ENCODE measurements at places on chromosomes 11 and 22. TPM values are rescaled to one million over a fixed set of nuclear protein-coding genes. Genes with fewer than 3 reads are reported as not detected.

The RCOR2 gene
- 0.28 TPM for total RNA-seq

The ALDH3B2 gene
- not detected for total RNA-seq

- peak; percentile 94 for DNase-seq
Observed at GRCh38 chr22:38114484-38115398, 4.3 kb upstream of the BAIAP2L2 start.

GRCh38 chr11:67996051-67996450 is 7.8 kb downstream of the UNC93B1 start:
- no peak for DNase-seq

DNA sequence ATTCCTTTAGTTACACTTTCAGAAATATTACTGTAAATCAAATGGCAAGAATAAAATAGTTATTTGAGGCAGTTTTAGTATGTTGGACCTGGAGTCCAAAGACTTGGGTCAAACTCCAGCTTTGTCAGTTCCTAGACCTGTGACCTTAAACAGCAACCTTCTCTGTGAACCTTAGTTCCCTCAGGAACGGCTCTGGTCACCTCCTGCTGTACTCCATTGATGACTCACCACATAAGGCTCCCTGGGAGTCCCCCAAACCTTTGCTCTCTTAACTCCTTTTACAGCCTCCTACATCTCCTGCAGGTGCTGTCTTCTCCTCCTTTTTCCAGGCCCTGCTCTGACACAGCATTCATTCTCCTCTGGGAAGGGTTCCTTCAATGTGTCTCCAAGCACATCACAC is 29.1 kb downstream of the LIMK2 start:
- no peak for DNase-seq

DNA sequence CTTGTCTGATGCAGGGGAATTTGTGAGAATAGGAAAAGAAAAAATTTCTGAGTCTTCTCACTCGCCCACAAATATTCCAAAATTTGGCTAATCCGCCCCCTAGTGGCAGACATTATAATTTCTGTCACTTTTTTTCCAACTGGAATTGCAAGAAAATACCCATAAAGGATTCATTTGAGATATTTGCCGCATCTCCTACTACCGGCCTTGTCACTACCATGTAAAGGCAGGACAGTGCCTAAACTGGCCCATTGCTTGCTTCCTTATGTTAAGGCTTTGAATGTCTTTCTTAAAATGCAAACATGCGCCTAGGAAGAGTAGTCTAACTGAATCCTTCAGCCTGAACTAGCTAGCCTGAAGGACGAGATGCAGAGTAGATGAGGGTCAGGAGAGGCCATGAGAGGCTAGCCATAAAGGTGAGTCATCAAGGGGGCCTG is 9.3 kb upstream of the CEP295 start:
- peak; percentile 80 for DNase-seq

DNA sequence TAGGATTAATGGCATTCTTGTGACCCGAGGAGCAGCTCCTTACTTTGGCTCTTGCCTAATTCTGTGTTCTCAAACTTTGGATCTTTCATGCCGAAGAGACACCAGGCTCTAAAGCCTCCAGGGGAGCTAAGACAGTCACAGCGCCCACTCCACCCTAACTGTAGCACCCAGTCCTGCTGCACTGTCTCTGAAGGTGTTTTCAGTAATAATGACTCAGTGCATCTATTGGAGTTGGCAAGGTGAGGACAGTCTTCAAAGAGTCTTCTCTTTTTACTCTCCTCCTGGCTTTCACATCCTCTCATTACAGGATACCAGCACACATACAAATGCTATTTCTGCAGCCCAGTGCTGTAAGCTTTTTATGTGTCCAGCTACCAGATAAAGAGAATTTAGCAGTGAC is 69.4 kb downstream of the PPFIBP2 start:
- no peak for DNase-seq

The OR4D10 gene
- not detected for total RNA-seq

GRCh38 chr11:68293708-68294107 is 18.7 kb upstream of the LRP5 start:
- no peak for DNase-seq

The SCGB1C1 gene
- not detected for total RNA-seq

The TREH gene
- total RNA-seq: not detected

GRCh38 chr22:39589875-39590274 is 19.3 kb downstream of the CACNA1I start:
- DNase-seq: no peak

The RIBC2 gene
- total RNA-seq: 12.4 TPM

DNA sequence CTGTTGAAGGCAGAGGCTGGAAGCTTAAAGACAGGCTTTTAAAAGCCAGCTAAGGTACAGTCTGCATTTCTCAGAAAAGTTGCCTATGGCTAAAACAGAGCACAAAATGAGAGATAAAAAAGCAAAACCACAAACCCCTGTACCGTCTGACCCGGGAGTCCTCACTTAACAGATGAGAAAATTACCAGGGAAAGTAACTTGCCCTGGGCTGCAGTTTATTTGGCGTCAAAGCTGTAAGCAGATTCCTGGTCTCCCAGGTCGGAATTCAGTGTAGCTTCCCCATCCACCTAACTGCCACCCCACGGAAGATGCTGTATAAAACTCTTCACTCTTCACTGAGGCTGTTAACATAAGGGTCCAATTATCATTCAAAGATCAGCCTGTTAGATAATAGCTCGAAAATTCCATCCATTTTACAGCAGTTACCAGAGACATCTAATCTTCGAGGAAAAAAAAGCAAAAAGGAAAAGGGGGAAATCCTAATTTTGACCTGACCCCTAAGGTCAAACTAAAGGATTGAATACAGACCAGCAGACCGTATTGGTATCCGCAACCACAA is 1.5 kb downstream of the TCF20 start:
- peak; percentile 60 for DNase-seq

The NLRP14 gene
- total RNA-seq: 0.21 TPM

The TRPT1 gene
- total RNA-seq: 31.7 TPM

DNA sequence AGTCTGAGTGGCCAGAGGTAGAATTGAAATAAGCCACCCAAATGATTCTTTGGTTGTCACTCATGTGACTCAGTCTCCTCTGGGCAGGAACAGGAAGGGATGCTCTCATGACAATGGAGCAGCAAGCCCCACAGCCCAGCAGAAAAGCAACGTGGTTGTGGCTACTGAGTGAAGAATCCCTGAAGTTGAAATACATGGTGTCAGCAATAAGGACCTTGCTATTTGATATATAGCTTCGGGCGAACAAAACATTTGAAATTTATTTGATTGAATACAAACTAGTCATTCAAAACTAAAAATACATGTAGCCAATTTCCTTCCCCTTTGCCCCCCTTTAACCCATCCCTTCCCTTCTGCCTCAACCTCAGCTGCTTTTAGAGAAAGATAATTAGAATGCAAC is 14.5 kb upstream of the DTX4 start:
- DNase-seq: no peak

DNA sequence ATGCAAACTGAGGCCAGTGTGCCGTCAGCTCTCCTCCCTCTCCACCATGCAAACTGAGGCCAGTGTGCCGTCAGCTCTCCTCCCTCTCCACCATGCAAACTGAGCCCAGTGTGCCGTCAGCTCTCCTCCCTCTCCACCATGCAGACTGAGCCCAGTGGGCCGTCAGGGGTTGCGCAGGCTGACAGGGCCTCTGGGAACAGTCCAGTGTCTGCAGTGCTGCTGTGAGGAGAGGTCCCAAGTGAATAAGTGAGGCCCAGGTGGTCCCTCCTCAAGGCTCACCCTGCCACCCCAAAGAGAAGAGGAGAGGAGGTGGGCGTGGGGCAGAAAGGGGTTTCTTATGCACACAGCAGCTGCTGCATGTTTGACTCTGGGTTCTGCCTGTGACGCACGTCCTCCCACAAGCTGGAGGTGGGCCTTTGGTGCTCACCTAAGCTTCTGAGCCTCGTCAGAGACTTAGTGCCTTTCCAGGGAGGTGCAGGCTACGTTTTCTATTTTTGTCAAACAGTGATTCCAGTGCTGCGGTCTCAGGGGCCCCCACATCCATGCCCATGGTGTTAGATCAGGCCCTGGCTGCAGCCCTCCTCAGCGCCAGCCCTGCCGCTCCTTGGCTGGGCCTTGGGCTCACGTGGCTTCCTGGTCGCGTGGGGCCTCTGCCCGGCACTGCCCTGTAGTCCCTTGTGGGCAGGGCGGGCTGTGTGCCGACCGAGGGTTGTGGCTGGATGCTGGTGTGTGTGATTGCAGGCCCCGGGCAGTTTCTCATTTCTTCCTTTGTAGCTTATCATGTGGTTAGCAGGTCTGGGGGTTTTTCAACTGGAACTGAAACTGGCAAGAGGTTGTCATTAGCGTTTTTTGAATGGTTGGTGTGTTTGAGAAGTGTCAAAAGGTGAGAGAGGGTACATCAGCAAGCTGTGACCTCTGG is 7.1 kb downstream of the TPCN2 start:
- DNase-seq: no peak

The ACTN3 gene
- total RNA-seq: 0.07 TPM

The MFNG gene
- total RNA-seq: 207 TPM

The DERL3 gene
- 14.8 TPM for total RNA-seq

GRCh38 chr11:73308961-73309919 is 1.2 kb downstream of the ARHGEF17 start:
- no peak for DNase-seq

DNA sequence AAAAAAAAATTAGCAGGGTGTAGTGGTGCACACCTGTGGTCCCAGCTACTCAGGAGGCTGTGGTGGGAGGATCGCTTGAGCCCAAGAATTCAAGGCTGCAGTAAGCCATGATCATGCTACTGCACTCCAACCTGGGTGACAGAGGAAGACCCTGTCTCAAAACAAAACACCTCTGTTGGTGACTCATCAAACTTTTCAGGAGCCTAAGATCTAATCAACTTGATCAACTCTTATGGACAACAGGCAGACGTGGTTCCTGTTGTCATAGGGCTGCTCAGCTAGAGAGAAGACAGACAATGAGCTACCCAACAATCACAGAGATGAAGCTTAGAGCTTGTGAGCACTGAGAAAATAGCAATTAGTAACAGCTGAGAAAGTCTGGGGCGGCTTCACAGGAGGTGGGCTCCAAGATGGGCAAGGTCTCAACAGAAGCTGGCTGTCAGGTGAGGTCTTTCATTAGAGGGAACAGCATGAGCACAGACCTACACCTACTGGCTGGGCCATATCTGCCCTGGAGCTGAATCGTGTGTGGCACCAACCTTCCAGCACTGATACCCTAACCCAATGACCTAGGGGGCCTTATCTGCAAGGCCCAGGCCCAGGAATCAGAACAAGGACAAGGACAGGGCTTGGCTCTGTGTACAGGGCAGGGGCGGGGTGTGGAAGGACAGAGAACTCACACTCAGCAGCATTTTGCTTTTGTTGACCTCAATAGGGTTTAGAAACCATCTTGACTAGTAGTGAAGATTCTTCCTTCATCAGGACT is 7.2 kb upstream of the UCP3 start:
- DNase-seq: peak; percentile 55

The MMP3 gene
- not detected for total RNA-seq

GRCh38 chr22:40624770-40625169 is 11.7 kb downstream of the MRTFA start:
- DNase-seq: no peak

GRCh38 chr11:133832096-133832990 is 13.0 kb downstream of the SPATA19 start:
- no peak for DNase-seq

The F2 gene
- total RNA-seq: not detected

- DNase-seq: no peak
Observed at GRCh38 chr22:47784367-47784983, 1022.0 kb downstream of the TBC1D22A start.

The FDXACB1 gene
- total RNA-seq: 8.8 TPM

GRCh38 chr11:73265278-73265810 is 6.8 kb upstream of the P2RY6 start:
- no peak for DNase-seq

DNA sequence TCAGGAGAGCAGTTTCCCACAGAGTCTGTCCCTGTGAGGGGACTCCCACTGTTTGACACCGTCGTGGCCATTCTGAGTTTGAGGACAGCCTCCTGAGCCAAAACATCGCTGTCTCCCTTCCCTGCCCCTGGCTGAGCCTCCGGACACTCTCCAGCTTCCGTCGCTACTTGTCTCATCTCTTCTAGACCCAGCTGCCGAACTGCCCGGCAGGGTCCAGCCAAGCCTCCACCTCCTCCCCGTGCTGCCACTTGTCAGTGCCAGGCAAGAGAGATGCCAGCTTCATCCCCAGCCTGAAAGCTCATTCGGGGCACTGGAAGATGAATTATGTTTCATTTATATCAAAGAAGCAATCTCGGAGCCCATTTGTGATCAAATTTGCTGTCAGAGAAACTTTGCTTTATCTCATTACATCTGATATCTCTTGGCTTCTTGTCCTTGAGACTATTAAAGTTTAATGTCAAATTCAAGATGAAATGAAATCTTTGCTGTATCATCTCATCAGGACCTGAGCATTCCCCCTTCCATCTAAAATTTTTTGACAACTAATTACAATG is 283.9 kb downstream of the BUD13 start:
- no peak for DNase-seq

GRCh38 chr11:105226766-105227165 is 87.2 kb upstream of the CARD18 start:
- no peak for DNase-seq

DNA sequence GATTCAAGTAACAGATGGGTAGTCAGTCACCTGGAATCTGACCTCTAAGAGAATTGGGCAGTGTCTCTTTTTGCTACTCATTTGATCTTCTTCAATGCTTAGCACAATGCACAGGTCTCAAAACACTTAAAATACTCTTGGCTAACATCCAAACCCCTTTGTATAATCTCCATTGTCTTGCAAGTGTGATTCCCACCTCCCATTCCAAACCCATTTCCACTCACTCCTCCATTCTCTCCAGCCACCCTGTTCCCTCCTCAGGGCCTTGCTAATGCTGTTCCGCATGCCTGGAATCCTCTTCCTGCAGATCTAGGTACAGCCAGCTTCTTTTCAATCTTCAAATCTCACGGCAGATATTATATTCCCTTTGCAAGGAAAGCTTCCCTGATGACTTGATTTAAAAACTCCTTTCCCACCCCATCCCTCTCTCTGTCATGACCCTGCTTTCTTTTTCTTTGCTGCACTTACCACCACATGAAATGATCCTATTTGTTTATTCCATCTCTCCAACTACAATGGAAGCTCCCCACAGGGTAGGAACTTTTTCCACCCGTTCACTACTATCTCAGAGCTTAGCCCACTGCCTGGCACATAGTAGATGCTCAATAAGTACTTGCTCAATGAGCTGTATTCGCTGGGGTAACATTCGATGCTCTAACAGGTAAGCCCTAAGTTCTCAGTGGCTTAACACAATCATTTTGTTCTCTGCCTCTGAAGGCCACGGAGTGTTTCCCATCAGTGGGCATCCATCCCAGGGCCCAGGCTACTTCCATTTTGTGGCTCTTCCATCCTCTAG is 121.7 kb downstream of the MN1 start:
- no peak for DNase-seq
